ENCODE measurements at places on chromosomes 13 and 19.

DNA sequence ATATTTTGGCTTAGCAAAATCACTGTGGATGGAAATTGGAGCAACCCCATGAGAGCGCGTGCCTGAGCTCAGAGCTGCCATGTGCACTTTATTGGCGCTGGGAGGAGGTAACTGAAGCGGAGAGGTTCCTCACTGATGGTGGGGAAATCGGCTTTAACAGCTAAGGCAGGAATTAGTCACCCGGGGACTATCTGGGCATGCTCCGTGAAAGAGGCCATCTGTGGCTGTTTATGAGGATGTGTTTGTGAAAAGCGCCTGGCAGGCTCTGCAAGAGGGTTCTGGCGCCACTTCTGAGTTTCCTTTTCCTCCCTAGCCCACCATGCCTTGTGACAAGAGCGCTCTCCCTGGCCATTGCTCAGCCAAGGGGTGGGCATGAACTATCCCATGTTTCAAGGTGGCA lies 815.6 kb downstream of the UQCRFS1 start:
- no peak for DNase-seq

- DNase-seq, result no peak
These were observed 473 bp upstream of the ITM2B start for GRCh38 chr13:48232420-48233045.

DNA sequence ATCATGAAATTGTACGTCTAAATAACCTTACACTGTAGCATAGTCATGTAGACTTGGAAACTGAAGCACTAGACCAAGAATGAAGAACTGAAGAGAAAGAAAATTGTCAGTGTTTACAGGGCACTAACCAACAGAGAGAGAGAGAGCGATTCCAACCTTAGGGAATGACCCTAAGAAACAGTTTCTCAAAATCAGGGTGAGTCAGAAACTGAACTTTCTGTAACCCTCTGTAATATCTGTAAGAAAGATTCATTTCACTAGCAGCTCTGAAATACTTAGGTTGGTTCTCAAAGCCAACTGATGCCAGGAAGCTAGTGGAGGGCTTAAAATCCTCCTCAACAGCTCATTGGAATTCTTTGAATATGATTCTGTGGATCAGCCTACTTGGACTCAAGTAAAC lies 936.9 kb downstream of the EFNB2 start:
- DNase-seq, result no peak

- no peak for DNase-seq
These were observed 20.3 kb downstream of the RFX1 start for GRCh38 chr19:13985771-13986347.

DNA sequence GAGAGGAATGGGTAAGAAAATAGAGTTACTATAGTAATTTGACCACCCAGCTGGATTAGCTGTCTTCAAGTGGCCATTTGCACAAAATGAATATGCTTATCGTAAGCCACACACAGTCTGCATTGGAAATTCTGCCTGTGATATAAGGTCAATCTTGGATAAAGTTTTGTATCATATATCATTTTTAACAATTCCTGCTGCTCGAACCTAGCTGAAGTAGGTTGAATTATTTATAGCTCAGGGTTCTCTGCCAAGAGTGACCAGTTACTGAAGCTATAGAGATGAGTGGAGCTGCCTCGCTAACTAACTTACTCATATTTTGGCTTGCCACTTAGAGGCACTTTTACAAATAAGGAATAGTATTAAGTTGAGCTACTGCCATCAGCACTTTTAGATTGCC lies 220.9 kb downstream of the RGCC start:
- DNase-seq, result no peak

- no peak for DNase-seq
These were observed 294.2 kb downstream of the TDRD3 start for GRCh38 chr13:60691268-60691667.

GRCh38 chr13:51819544-51819943 lies 15.6 kb upstream of the DHRS12 start:
- DNase-seq, result no peak

- DNase-seq, result no peak
These were observed 899 bp downstream of the GIPC3 start for GRCh38 chr19:3586127-3586626.

- DNase-seq, result no peak
These were observed 19.7 kb downstream of the ZNF714 start for GRCh38 chr19:21101521-21102242.

DNA sequence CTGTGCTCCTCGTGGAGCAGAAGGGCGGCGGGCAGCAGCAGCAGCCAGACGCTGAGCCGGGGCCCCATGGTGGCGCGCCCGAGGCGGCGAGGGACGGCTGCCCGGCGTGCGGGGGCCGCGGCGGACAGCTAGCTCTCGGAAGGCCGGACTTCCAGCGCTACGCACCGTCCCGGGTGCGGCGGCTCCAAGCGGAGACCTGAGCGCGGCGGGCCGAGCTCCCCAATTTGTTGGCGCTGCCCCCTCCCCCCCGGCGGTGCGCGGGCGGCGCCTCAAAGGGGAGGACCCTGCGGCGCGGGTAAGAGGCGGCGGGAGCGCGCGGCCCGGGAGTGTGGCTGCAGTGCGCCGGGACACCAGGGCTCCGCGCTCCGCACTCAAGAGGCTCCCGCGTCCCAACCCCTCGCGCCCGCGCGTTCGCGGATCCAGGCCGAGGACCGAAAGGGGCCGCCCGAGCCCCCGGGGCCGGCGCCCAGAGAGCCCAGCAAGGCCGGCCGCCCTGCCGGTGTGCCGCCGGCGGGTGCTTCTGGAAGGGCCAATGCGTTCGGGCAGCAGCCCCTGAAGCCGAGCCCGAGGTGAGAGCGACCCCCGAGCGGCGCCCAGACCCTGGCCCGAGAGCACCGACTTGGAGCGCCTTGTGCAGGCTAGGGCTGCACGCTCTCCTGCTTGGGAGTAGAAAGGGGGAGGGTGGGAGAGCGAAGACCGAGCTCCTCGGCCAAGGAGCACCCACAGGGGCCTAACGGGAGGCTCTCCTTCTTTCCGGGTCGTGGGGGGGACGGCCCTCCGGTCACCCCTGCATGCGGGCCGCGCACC lies at the start of the genes COL4A1 and COL4A2:
Gene COL4A1 (minus strand): TSS at position 198 of the 807 bp plus-strand sequence. CDS start 130 bp downstream, at position 68.
Gene COL4A2 (plus strand): TSS at position 325 of the 807 bp plus-strand sequence. CDS start 620 bp downstream, outside the sequence.
- no peak for DNase-seq

DNA sequence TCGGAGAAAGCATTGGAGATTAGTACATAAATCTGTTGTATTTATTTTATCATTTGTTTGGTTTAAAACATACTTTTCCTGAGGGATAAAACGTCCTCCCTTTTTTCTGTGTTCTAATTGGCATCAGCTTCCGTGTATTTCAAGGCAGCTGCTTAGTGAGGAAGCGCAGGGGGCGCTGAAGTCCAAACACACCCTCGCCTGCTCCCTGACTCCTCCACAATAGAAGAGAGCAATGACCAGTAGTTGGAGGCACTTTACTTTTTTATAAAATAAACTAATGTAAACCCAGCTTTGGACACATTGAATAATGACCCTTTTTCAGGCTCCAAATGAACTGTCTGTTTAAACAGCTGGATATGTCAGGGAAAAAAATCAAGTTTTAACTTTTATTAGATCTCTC lies 79.9 kb downstream of the RNASEH2B start:
- no peak for DNase-seq

DNA sequence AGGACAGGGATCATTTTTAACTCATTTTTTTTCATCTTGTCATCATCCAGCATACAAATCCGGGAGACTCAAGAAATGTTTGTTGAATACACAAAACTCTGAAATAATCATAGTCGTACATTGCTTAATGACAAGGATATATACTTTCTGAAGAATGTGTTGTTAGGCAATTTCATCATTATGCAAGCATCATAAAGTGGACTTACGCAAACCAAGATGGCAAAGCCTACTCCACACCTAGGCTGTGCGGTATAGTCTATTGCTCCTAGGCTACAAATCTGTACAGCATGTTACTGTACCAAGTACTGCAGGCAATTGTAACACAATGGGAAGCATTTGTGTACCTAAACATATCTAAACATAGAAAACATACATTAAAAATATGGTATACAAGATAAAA lies 264.1 kb downstream of the TSHZ3 start:
- DNase-seq, result no peak

- DNase-seq, result no peak
These were observed 100.6 kb upstream of the PABPC3 start for GRCh38 chr13:24995225-24995804.

- DNase-seq, result no peak
These were observed 15.5 kb upstream of the SERPINE3 start for GRCh38 chr13:51323824-51324511.

GRCh38 chr13:69959046-69959445 lies 148.6 kb upstream of the ATXN8OS start:
- DNase-seq, result no peak

DNA sequence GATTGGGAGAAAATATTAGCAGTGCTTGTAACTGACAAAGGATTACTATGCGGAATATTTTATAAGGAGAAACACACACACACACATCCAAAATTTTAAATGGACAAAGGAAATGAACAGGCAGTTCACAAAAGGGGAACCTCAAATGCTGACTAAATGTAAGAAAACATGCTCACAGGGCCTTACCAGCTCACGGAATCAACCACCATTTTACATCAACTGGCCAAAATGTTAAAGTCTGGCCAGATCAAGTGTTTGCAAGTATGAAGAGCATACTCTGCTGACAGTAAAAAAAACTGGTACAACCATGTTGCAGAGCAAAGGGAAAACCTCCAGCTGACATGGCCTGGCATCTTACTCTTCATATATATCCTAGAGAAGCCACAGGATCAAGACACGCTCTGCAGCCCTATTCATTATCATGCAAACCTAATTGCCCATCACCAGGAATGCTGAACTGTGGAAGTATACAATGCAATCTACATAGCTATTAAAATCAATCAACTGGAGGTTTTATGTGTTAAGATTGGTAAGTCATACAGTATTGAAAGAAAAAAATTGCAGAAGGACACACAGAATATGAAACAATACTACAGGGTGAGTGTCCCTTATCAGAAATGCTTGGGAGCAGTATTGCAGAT lies 124.4 kb downstream of the RNF17 start:
- DNase-seq, result no peak

GRCh38 chr13:99982036-99982730 lies 599 bp downstream of the ZIC2 start:
- DNase-seq, result no peak

DNA sequence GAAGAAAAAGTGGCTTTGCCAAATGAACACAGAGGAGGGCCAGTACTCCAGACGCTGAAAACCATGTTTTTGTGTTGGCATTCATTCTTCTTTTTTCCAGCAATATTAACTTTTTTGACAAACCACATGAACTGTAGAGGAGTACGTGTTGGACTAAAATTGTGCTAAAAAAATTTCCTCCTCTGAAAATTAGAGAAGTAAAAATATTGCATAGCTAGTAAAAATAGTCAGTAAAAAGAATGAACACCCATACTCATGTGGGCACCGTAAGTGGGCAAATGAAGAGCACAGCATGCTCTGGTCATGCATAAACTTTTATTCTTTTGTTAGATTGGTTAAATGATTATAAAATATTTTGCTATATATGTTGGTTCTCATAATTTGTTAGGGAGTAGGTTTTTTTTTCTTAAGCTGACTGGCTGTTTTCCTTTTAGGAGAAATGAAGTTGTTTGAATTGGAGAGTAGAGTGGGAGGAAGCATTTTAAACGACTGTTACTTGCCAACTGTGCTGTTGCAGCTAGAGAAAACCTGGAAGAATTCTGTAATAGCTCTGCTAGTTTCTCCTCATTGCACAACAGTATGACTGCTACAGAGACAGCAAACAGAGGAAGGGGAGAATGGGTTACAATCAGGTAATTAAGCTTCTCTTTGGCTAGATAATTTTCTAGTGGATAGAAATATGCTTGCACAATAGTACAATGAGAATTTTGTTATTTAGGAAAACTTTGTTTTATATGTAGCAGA lies 222.4 kb downstream of the KCTD12 start:
- no peak for DNase-seq

- DNase-seq, result no peak
These were observed 104.4 kb downstream of the DOCK9 start for GRCh38 chr13:98873377-98874028.

GRCh38 chr19:3098141-3098514 lies 4.0 kb downstream of the GNA11 start:
- DNase-seq, result no peak

DNA sequence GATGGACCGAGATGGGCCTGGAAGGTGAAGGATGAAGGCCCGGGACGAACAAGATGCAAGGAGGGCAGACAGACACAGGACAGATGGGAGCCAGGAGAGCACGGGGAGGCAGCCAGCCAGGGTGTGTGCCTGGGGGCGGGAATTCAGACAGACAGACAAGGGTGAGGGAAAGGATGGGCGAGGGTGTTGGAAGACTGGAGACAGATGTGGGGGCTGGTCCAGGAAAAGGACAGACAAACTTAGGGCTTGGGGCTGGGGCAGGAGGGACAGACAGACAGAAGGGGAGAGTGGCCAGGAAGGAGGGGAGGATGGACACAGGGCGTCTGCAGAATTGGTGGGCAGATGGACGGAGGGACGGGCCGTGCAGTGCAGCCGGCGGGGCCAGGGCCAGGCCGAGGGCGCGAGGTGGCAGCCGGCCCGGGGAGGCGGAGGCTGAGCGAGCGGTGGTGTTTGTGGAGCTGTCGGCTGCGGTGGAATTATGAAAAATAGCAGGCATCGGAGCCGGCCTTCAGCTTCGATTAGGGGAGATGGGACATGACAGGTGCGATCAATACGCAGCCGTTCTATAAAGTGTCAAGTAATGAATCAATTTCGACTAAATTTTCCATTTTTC lies 4.6 kb upstream of the ERFL start:
- DNase-seq, result no peak

GRCh38 chr19:45391346-45391745 lies 13.5 kb downstream of the PPP1R13L start:
- no peak for DNase-seq

DNA sequence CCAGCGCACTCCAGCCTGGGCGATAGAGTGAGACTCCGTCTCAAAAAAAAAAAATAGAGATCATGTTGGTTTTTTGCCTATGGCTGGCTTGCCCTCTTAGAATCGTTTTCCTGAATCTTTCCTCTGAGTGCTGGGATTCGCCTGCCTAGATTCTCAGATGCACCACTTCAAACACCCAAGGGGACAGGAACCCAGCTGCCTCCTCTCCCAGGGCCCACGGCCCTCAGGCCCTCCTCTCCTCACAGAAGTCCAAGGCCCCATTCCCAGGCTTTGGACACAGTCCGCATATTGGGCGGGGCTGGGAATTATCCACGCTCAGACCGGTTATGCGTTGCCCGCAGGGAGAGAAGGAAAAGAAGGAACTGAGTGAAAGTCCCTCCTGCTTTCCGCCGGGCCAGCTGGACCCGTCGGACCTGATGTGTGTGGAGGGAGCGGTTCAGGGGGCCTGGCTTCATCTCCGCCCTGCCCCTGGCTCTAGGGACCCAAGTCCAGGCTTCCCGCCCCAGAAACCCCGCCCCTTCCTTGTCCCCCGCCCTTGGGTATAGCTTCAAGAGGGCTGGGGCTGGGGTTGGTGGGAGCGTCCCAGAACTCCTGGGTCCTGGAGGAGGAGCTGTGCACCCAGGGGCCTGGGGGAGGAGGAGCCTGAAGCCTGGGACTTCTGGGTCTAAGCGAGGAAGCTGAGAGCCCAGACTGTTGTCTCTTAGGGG lies 5.8 kb downstream of the PPFIA3 start:
- no peak for DNase-seq
